CD8-positive, alpha-beta memory T cell (primary cell): ENCODE measurements at places on chromosomes 4 and X. TPM values are rescaled to one million over a fixed set of nuclear protein-coding genes. Genes with fewer than 3 reads are reported as not detected.

Gene COL25A1
- total RNA-seq: not detected

Gene ENPEP
- total RNA-seq: not detected

Gene RAB41
- not detected for total RNA-seq

Gene SATL1
- not detected for total RNA-seq

Gene PNMA6A
- total RNA-seq: 1.7 TPM

Gene DTHD1
- 3.5 TPM for total RNA-seq

Gene SYN1
- 0.60 TPM for total RNA-seq

Gene TRIM75
- total RNA-seq: not detected

Gene OPRPN
- not detected for total RNA-seq

Gene CENPI
- total RNA-seq: 12.8 TPM

Gene SHOX
- not detected for total RNA-seq

Gene SH3BP2
- total RNA-seq: 75.4 TPM

Gene OPHN1
- not detected for total RNA-seq

Gene CT47B1
- total RNA-seq: not detected

Gene HCCS
- 35.3 TPM for total RNA-seq

Gene TADA2B
- total RNA-seq: 15.8 TPM

DNA sequence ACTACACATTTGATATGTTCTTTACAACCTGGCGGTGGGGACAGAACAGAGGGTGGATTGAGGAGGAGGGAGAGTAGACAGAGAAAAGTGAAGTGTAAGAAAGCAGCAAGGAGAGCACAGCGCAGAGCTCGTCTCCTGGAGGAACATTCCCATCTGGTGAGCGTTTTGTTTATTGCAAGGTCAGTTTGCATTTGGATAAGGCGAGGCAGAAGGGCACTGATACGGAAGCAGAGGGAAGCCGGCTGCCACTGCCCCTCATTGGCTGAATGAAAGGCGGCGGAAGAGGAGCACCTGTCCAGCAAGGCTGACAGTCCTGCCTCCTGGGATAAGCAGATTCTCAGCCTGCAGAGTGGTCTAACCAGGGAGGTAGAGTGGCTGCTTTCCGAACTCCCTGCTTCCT lies 83.2 kb downstream of the GPR143 start:
- no peak for DNase-seq

DNA sequence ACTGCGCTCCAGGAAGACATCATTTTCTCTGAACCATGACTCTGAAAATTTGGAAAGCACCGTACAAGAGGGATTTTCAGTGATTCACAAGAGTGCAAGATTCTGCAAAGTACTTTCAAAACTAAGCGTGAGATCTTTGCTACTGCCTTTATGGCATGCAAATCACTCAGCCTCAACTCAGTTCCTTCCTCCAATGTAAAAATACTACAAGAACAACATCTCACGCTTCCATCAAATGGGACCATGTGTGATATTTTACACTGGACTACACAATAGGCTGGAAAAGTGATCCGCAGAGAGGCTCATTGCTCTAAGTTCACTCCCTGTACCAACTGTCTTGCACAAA lies 674 bp upstream of the IL15 start:
- DNase-seq: no peak

DNA sequence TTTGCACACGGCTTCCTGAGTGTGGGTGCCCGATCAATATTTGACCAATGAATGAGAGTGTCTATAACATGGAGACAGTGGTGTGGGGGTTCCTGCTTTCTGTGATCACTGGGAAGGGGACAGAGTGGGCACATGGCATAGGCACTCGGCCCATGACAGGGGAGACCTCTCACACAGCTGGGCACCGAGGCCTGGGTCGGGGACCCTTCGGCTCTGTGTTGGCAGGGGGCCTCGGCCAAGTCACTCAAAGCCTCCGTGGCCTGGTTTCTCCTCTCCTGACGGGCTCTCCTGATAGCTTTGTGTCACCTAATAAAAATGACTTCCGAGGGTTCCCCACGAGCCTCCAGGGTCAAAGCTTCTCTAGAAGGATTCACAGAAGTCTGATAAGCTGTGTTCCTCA lies 43.9 kb upstream of the PSAPL1 start:
- DNase-seq: no peak

- DNase-seq: peak; percentile 17
Measured at GRCh38 chr4:75698162-75698962, 25.2 kb upstream of the G3BP2 start.

GRCh38 chrX:44975666-44976263 lies 102.8 kb downstream of the KDM6A start:
- no peak for DNase-seq

DNA sequence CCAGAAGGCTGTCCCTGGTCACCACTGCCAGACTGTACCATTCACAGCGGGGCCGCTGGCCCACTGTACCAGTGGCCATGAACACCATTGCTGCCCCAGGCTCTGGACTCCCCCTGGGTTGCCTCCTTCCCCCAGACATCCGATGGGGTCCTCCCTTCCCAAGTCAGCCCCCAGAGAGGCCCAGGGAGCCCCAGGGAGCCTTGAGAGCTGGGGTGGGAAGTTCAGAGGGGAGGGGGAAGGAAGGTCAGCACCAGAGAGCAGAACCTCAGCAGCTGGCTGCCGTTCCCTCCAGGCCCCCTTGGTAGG lies 441 bp upstream of the ARHGAP4 start:
- no peak for DNase-seq

- no peak for DNase-seq
Measured at GRCh38 chr4:8694226-8694625, 101.7 kb downstream of the CPZ start.

DNA sequence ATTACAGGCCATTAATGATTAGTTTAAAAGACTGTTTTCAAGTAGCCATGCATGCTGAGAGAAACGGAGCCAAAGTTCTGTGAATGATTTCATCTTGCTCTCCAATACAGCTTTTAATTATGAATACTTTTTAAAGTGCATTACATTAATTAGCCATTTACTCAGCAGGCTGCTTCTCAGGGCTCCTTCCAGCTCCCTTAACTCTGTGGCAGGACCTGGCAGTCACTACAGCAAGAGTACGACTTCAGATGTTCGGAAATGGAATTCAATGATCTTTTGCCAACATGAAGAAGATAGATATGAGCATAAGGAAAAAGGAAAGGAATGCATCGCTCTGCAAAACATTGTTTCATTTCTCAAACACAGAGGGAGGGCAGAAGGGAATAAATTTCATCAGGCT lies 987.2 kb downstream of the PDHA2 start:
- DNase-seq: no peak

- no peak for DNase-seq
Measured at GRCh38 chr4:9771034-9771433, 10.4 kb upstream of the DRD5 start.

DNA sequence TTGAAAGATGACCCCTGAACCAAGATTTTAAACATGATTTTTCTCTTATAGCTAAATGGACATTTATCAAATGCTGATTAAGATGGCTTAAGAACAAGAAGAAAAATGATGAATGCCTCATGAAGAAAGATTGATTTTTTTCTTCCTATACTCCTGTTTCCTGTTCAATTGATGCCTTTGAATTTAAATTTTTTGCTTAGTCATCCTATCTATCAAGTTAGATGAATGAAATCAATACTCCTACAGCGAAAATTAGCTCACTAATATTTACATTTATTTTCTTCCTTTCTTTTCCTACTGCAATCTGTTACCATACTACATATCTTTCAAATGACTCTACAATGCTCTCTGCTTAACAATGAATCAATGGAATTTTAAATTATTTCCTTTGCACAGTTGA lies 773.6 kb upstream of the DIAPH2 start:
- no peak for DNase-seq

DNA sequence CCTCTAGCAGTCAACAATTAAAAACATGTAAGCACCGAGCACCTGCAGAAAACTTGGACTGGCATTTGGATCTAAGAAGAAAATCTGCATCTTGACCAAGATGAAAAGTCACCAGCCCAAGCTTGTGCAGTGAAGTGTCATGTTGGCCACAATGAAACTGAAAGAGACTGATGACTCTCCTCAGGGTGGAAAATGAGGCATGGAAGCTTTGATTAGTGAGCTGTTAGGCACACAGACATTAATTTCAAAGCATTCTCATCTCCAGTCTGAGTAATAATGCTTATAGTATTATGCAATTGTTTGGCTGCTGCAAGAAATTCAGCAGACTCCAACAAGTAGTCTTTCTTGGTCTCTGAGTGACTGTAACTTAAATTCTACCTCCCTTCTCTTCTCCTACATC lies 150.1 kb downstream of the AR start:
- no peak for DNase-seq

- no peak for DNase-seq
Measured at GRCh38 chr4:188550296-188550695, 411.1 kb downstream of the TRIML1 start.

DNA sequence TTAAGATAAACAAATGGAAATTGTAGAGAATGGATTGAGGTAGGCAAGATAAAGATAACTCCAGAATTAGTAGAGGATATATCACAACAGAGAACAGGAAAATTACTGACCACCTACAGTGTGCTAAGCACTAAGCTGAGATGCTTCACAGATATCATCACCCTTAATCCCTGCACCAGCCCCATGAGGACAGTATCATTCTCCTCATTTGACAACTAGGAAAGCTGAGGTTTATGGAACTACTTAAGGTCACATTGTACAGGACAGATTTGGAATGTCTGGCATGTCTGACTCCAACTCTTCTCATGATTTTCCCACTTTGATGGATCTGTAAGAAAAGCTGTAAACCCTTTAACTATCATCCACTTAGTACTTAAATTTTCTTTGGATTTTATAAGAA lies 95.5 kb downstream of the CASK start:
- DNase-seq: no peak

- DNase-seq: no peak
Measured at GRCh38 chr4:113560579-113560978, 201.0 kb downstream of the CAMK2D start.

DNA sequence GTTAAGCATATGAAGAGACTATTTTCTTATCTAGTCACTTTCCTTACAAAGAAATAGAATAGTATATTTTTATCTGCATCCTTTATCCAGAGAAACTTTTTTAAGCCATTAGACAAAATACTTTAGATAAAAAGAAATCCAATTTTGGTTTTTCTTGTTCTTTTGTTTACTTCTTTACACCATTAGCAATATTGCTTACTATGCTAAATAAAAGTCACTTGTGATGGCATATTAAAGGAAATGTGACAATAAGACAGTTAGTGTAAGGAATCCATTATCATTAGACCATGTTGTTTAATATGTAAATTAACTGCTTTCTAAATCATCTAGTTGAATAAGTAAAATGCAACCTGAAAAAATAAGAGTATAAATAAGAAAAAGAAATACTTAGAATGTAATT lies 2582.7 kb downstream of the ARAP2 start:
- no peak for DNase-seq

DNA sequence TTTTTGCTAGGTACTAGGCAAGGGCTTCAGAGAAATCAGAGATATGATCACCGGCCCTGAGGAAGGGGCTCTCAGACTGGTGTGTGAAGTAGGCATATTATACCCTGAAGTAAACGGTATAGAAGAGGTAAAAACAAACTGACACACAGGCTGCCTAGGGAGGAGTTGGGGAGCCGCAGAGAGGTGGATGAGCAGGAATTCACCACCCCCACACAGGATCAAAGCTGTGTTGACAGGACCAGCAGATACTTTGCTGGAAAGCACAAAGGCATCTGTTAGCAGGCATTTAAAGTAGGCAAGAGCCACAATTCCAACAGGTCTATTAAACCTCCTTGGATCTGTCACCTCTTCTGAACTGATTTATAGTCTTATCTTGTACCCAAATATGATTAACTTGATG lies 71.8 kb upstream of the GPR34 start:
- no peak for DNase-seq

- DNase-seq: no peak
Measured at GRCh38 chr4:82648356-82648755, 86.6 kb upstream of the TMEM150C start.

- no peak for DNase-seq
Measured at GRCh38 chr4:97924341-97924958, 218.8 kb downstream of the STPG2 start.

DNA sequence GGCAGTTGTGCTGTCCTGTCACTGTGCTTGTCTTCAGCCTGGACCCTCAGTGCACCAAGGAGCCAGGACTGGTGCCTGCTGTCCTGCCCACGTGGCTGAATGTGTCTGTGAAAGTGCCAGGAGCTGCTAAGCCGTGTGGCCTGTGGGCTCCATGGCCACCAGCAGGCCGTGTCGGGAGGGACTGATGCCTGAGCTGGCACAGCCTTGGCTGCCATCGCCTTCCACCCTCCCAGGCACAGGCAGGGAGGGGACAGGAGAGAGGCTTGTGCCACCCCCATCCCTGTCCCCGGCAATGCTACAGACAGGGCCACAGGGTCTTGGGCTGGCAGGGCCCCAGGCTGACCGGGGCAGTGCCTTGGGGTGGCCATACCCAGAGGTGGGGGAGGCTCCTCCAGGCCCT lies 24.8 kb downstream of the DOK7 start:
- DNase-seq: no peak

GRCh38 chrX:43590150-43590549 lies 65.9 kb upstream of the MAOA start:
- no peak for DNase-seq

GRCh38 chrX:110087485-110088356 lies 84.8 kb downstream of the TMEM164 start:
- no peak for DNase-seq

- DNase-seq: no peak
Measured at GRCh38 chr4:138689187-138689586, 326.4 kb upstream of the NOCT start.

GRCh38 chr4:59536428-59536827 lies 1663.7 kb upstream of the ADGRL3 start:
- no peak for DNase-seq

- no peak for DNase-seq
Measured at GRCh38 chr4:188341428-188341827, 202.2 kb downstream of the TRIML1 start.

DNA sequence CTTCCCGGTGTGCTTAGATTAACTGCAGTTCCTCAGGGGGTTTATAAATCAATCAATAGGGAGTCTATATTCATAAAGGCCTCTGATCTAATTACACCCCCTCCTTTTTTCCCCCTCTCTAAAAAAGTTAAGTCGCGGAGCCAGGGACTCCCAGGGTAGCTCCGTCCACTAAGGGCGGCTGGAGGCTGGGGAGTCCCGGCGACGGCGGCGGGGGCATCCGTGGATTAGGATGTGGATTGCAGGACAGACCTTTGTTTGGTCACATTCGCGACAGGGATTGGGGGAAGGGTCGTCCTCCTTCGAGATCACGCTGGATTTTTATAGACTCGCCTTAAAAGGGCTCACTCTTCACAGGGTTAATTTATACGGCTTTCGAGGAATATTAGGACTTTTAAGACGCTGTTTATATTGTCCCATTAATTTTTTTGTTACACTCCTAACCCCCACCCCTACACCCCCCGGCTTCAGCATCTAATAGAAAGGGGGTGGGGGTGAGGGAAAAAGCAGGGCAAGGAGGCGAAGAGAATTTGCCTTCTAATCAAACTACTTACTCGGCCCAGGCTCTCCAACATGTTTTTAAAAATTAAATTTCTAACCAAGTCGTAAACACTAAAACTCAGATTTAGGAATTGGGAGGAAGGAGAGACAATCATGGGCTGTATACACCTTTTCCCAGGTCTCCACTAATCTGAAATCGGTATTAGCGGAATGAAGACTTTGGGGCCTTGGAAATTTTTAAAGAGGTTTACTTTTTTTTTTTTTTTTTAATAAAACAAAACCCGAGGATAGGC lies 8.5 kb downstream of the PITX2 start:
- no peak for DNase-seq

- DNase-seq: no peak
Measured at GRCh38 chr4:19776021-19776459, 475.7 kb upstream of the SLIT2 start.

- DNase-seq: no peak
Measured at GRCh38 chrX:118497180-118497818, 1.7 kb downstream of the DOCK11 start.

GRCh38 chr4:147518846-147519767 lies 38.2 kb downstream of the EDNRA start:
- peak; percentile 4 for DNase-seq

GRCh38 chr4:156298230-156298629 lies 344.6 kb upstream of the CTSO start:
- no peak for DNase-seq
